Thyroid gland (tissue), 4 donors: ENCODE measurements at places on chromosomes 7 and 10. TPM values are rescaled to one million over a fixed set of nuclear protein-coding genes. Genes with fewer than 3 reads are reported as not detected.

DNA sequence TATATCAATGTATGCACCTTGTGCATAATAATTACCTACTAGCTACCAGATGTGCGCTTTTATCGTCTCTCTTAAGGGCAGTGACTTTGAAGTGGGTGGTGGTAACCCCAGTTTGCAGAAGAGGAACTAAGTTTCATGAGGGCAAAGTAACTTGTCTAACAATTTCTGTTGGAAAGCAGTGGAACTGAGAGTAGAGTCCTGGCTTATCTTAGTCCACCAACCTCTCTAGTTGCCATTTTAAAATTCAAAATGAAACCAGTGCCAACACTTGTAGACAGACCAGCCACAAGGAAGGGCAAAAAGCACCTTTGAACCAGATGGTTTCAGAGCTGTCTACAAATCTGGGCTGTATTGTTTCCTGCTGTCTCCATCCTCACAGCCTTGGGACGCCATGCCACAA lies 32.0 kb upstream of the RBM20 start:
- no peaks in the 10 kb centered on the region for H3K27me3 ChIP-seq
- H3K4me3 ChIP-seq = no peak overlapping the region
- H3K36me3 ChIP-seq = no peaks in the 10 kb centered on the region
- no peak for DNase-seq
- no peaks in the 10 kb centered on the region for H3K4me1 ChIP-seq

DNA sequence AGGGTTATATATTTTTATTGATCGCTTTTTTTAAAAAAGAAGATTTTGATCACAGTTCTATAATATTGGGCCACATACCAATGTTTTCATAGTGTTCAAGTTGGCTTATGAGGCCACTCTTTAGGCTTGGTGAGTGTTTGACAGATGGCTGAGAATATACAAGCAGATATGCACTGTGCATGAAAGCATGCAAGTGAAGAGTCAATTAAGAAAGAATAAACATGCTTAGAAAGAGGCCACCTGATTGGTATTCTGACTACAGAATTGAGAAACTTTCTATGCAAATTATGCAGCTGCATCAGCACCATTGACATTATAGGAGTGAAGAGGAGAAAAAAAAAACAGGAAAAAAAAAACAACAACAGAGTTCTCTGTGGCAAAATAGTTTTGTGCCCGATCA lies 39.9 kb downstream of the CABCOCO1 start:
- H3K27me3 ChIP-seq = no peaks in the 10 kb centered on the region
- no peaks in the 10 kb centered on the region for H3K4me1 ChIP-seq
- no peak overlapping the region for H3K4me3 ChIP-seq

GRCh38 chr7:110650328-110650727 lies 440.6 kb upstream of the LRRN3 start:
- no peak for DNase-seq
- no peak overlapping the region for H3K27ac ChIP-seq
- no peaks in the 10 kb centered on the region for H3K36me3 ChIP-seq

- H3K27ac ChIP-seq = no peak overlapping the region
- no peaks in the 10 kb centered on the region for H3K36me3 ChIP-seq
- no peak for DNase-seq
- H3K4me3 ChIP-seq = no peak overlapping the region
- H3K27me3 ChIP-seq = no peaks in the 10 kb centered on the region
These were observed 12.2 kb downstream of the DGKI start for GRCh38 chr7:137834552-137834951.

DNA sequence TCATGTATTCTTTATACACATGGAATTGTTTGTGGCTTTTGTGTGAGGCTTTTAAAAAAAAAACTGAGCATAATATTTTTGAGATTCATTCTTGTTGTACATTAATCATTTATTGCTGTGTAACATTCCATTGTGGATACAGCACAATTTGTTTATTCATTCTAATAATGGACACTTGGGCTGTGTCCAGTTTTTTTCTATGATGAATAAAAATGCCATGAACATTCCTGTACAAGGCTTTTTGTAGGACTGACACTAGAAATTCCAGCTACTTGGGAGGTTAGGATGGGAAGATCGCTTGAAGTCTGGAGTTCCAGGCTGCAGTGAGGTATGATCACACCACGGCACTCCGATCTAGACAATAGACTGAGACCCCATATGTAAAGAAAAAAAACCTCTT lies 254.3 kb upstream of the CACNA2D1 start:
- no peaks in the 10 kb centered on the region for H3K27me3 ChIP-seq
- no peak overlapping the region for H3K4me3 ChIP-seq

OR2A1 gene
- total RNA-seq = 0.33 TPM

ZNF804B gene
- total RNA-seq = 18.3 TPM

CAMK2B gene
- 18.9 TPM for total RNA-seq
